ENCODE measurements at places on chromosomes 11 and 22.

- DNase-seq: no peak
These were observed 46.4 kb downstream of the GAB4 start for GRCh38 chr22:16961477-16962186.

DNA sequence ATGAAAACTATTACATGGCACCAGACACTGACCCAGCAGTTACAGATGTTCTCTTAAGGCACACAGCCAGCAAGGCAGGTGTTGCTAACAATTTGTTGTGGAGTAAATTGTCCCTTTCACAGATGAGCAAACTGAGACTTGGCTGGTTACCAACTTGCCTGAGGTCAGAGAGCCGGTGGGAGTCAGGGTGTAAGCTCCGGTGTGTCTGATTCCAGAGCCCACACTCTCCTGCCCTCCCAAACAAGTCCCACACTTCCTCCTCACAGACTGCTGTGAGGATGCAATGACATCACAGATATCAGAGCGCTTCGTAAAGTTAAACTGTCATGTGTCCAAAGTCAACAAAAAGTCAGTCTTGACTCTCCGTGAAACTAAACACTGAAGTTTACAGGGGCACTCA lies 12.5 kb downstream of the GDPD5 start:
- DNase-seq: no peak

DNA sequence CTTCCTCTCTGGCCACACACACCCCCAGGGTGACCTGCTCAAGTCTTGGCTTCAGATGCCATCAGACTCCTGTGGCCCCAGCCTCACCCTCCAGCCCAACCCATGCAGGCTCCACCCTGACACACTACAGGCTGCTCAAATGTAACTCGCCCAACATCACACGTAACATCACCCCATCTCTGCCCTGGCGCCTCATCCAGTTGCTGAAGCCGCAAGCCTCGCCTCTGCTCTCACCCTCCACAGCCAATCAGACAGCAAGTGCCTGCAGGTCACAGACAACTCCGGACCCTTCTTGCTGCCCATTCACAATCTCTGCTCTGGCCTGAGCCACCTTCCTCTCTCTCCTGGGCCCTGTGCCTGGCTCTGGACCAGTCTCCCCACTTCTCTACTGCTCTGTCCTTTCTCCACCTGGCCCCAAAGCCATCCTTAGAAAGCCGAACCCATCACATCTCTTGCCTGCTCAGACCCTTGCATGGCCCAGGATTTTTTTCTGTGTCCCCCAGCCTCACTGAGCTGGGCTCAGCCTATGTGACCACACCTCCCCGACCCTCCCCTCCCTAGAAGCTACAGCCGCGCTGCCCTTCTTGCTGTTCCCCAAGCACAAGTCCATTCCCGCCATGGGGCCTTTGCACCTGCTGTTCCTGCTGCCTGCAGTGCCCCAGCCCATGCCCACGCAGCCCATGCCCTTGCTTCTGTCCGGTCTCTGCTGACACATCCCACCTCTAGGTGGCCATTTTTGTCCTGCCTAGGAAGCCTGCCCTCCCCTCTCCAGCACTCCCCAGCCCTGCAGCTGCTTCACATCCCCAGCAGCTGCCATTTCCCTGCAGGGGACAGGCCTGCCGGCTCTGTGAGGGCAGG lies 333.9 kb downstream of the CTTN start:
- DNase-seq: no peak

GRCh38 chr22:19406281-19406811 lies 25.2 kb downstream of the HIRA start:
- DNase-seq: no peak

DNA sequence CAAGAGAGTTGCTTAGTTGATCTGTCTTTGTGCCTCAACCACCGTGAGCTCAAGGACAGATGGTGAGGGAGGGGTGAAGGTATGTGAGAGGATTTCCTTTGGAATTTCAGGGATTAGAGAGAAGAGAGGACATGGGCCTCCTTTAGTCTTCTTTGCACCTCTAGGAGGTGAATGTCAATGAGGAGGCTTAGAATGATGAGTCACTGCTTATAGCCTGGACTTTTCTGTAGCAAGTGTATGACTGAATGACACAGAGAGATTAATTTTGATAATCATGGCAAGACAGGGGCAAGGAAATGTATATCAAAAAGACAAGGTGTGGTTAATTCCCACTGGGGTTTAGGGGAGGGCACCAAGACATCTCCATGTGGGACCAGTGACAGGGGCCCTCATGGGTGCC lies 947.3 kb upstream of the TENM4 start:
- DNase-seq: no peak

- peak; percentile 33 for DNase-seq
These were observed 1.7 kb downstream of the C11orf96 start for GRCh38 chr11:43943931-43944751.

- no peak for DNase-seq
These were observed 177.5 kb downstream of the TMEM135 start for GRCh38 chr11:87215236-87215635.

GRCh38 chr11:83158357-83158786 lies 1.4 kb downstream of the PCF11 start:
- DNase-seq: no peak

- no peak for DNase-seq
These were observed 674.7 kb downstream of the TBC1D22A start for GRCh38 chr22:47437110-47437509.

- peak; percentile 20 for DNase-seq
These were observed 87.1 kb upstream of the RAG2 start for GRCh38 chr11:36684840-36685801.

DNA sequence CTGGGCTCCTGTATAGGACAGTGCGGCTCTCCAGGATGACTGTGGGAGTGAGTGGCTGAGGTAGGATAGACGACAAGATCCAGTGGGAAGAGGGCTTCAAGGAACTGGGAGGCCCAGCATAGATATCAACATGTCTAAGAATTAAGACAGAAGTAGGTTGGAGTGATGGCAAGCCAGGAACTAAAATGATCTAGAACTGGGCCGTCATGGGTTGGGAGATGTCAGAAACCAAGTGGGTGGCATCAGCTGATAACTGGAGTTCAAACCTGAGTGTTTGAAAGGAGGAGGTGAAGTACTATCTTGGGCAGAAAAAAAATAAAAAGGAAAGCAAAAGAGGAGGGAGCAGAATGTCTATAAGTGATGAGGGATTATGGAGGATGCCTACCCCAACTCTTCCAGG lies 7.1 kb upstream of the MEN1 start:
- DNase-seq: no peak

- DNase-seq: no peak
These were observed 3.3 kb downstream of the DGCR8 start for GRCh38 chr22:20083157-20083890.

DNA sequence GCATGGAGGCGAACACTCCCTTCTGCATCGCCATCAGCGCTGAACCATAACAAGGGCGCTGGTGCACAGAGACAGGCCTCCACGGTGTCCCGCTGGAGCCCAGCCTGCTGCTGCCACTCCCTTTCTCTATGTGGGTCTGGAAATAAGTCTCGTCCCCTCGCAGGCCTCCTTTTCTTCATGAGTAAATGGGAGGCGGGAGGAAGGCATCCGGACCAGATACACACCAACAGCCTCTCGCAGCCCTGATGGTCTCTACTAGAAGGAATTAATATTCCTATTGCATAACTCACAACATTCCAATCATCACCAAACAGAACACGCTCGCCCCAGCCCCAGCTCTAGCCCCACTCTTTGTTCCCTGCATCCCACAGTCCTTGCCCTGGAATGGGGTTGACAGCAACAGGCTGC lies 14.9 kb downstream of the RASD2 start:
- no peak for DNase-seq

- peak; percentile 63 for DNase-seq
These were observed 5.0 kb downstream of the SCN2B start for GRCh38 chr11:118171269-118172062.

- no peak for DNase-seq
These were observed 2.4 kb downstream of the PHF21A start for GRCh38 chr11:46118702-46119351.

DNA sequence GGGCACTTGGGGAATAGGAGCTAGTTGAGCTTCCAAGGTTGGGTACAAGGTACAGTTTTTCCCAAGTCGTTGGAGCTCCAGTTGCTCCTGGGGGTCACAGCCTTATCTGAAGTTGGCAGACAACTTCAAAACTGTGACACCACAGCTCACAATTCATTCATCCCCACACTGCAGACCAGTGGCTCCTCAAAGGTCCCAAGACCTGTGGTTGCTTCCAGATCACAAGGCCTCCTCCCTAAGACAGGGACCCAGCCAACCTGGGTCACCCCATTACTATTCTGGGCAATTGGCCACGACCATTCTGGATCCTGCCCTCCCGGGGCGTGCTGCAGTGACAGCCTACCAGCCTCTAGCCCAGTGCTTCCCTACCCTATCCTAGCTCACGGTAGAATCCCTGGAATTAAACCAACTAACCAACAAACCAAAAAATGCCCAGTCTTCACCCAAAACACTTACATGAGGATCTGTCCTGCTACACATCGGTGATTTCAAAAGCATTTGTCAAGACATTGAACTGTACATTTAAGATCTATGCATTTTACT lies 862 bp upstream of the PDXP start:
- DNase-seq: no peak

GRCh38 chr22:17218341-17218740 lies 894 bp downstream of the ADA2 start:
- no peak for DNase-seq

DNA sequence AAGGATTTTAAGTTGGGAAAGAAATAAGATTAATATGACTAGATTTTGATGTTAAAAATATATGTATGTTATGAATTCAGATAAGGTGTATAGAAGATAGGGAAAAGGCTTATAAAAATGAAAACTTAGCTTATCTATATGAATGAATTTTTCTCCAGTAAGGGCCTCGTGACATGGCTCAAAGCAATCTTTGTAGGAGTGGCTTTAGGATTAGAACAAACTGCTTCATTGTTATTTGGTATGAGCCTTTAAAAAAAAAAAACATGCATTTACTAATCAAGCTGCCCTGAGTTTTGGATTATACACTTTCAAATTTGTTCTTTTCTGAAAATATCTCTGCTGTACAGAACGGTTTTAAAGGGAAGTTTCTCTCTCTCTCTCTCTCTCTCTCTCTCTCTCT lies 905.9 kb downstream of the OPCML start:
- no peak for DNase-seq

DNA sequence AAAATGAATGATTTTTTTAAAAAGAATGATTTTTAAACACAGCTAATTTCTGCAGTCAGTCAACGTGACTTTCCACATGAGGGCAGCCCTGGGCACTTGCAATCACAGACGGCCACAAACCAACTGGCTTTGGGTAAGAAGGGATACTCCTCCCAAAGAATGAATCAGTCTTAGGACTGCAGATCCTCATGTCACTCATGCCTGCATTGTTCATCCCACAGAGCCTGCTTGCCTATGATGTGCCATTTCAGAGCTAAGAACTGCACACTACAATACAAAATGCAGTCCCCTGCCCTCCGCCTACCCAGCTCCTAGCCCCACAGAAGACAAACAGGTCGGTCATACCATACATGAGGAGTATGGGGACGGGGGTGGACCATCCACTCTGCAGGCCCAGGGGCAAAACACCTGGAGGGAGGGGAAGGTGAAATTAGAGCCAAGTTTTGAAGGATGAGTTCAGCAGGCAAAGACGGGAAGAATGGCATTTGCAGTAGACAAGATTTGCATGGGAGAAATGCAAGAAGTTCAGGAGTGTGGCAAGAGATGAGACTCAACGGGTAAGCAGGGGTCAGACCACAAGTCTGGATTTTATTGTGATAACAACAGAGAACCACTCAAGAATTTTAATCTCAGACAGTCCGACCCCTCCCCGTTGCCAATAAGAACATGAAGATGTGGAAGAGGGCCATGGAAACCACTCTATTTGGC lies 24.7 kb downstream of the PACSIN2 start:
- no peak for DNase-seq

GRCh38 chr22:48098243-48098920 lies 1335.9 kb downstream of the TBC1D22A start:
- DNase-seq: no peak

DNA sequence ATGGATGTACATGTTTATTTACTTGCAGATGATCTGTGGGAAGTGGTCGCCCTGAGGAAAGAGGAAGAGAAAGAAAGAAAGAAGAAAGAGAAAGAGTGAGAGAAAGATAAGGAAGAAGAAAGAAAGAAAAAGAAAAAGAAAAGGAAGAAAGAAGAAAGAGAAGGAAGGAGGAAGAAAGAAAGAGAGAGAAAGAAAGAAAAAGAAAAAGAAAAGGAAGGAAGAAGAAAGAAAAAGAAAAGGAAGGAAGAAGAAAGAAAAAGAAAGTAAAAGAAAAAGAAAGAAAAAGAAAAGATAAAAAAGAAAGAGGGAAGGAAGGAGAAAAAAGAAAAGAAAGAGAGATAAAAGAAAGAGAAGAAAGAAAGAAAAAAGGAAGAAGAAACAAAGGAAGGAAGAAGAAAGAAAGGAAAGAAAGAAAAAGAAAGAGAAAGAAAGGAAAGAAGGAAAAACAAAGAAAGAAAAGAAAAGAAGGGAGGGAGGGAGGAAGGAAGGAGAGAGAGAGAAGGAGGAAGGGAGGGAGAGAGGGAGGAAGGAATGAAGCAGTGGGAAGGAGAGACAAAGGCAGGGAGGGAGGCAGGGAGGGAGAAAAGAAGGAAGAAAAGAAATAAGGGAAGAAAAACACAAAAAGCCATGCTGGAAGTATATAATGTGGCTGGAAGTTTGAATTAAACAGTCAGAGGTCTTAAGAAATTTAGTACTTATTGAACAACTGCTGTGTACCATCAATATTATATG lies 976.6 kb downstream of the FAM181B start:
- no peak for DNase-seq

DNA sequence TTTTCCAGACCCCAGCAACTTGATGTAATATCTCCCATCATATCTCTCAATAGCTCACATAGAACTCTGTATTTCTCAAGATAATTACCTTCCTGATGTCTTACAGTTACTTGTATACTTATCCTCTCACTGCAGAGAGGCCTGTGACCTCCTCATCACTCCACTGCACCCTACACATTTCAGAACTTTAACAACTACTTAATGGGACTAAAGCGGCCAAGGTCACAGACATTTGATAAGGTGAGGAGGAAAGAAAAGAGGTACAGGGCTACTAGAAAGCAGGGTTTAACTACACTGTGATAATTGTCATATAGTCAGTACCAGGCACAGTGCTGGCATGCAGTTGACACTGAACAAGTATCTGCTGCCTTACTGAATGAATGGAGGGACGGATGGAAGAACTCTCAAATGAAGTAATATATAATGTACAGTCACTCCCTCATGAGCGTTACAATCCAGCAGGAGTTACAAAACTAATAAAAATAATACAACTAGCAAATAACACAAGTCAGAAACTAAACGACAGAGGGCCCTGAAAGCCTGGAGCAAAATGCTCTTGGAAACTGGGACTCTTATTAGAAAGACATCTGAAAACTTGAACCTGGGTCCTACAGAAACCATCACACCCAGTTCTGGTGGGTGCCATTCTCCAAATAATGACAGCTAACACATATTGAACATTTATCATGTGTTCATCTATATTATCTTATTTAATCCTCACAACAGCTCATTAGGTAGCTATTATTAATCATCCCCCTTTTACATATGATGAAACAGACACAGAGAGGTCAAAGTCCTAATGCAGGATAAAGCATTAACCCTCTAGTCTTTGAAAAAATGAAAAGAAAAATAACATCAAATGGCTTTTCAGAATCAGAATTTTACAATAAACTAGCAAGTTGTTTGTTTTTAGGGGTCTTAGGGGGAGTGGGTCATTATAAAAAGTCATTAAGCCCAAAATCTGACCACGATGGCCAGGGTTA lies 14.3 kb downstream of the PI4KA start:
- DNase-seq: no peak
